ENCODE measurements at places on chromosomes 2 and 18.
A peak's percentile ranks its signal among the peaks of the same experiment; 100 is the strongest.

- DNase-seq = no peak
Measured at GRCh38 chr2:121836611-121837010, 81.2 kb downstream of the TSN start.

DNA sequence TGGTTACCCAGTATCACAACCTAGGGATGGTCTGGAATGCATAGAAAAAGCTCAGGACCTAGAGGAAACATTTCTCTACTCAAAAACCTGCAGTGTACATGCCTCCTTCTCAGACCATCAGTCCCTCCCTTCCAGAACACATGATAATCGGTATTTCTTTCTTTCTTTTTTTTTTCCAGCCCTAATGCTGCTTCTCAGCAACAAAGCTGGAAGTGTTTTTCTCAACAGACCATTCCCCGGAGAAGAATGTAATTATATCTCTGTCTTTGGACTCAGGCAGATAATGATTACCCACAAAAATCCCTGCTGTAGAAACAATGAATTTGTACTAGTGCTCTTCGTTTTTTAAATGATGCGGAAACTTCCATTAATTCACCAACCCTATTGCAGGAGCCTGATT is 44.1 kb upstream of the NDUFV2 start:
- no peak for DNase-seq

DNA sequence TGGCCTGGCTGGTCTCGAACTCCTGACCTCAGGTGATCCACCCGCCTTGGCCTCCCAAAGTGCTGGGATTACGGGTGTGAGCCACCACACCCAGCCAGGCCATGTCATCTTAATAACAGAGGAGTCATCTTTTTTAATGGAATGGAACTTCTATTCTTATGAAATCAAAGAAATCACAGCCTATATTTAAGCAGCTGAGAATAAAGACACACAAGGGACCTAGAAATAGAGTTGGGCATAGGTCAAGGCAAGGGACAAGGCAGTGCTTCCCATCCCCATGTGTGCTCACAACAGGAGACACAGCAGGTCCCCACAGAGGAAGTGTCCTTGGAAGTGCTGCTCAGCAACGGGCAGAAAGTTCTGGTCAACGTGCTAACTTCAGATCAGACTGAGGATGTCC is 3.2 kb downstream of the SNX17 start:
- DNase-seq = no peak

- no peak for DNase-seq
Measured at GRCh38 chr2:141618457-141618856, 512.4 kb downstream of the LRP1B start.

- DNase-seq = no peak
Measured at GRCh38 chr2:104976603-104977120, 61.2 kb upstream of the MRPS9 start.

- peak; percentile 17 for DNase-seq
Measured at GRCh38 chr2:113041871-113042270, 10.8 kb downstream of the IL36B start.
